ENCODE measurements at places on chromosomes 4 and X.
A peak's percentile ranks its signal among the peaks of the same experiment; 100 is the strongest.

DNA sequence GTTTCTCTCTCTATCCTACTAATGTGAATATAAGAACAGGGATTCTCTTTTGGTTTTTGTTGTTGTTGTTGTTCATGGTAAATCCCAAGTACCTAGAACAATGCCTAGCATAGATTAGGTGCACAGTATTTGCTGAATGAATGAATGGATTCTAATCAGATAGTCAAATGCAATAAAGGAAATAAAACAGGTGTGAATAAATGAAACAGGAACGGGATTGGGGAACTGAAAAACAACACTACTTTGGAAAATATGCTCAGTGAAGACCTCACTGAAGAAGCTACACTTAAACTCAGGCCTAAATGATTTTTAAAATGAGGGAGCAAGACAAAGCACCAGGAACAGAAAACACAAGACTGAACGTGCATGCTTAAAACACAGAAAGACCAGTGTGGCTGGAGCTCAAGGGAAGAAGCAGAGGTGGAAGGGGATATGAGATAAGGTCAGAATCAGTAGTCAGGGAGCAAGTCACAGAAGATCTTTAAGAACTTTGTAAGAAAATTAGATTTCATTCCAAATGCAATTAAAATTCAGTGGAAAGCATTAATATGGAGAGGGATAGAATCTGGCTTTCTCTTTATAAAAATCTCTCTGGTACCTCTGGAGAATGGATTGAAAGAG lies 144.7 kb downstream of the ZAR1 start:
- DNase-seq = no peak

GRCh38 chr4:89022426-89023128 lies 34.4 kb downstream of the FAM13A start:
- DNase-seq = no peak

DNA sequence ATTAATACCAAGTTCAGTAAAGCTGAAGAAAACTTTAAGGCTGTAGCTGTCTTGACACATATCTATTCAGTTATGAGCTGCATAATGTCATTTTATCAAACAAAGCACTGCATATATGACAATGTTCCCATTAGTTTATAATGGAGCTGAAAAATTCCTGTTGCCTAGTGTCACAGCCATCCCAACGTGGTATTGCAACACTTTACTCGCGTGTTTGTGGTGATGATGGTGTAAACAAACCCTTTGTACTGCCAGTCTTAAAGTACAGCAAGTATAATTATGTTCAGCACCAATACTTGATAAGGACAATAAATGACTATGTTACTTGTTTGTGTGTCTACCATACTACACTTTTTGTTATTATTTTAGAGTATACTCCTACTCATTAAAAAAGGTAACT lies 1415.6 kb upstream of the PCDH7 start:
- peak; percentile 60 for DNase-seq

- no peak for DNase-seq
Observed at GRCh38 chr4:146787731-146788130, 149.0 kb downstream of the POU4F2 start.

- DNase-seq = peak; percentile 36
Observed at GRCh38 chr4:157804986-157805385, 367.8 kb downstream of the GASK1B start.

DNA sequence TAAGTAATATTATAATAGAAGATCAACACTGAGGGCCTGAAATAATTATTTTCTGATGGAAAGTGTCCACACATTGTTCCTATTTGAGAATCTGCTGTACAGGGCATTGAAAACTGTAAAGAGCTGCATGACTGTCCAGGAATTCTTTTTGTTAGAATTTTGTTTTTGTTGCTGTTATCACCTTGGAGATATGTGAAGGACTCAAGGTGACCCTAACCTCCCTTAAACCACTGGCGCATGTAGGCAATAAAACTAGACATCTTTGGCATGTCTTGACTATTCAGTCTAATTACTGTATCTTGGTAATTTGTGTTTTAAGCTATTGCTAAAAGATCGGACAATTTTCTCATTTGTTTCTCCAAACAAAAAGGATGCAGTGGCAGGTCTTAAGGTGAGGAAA lies 55.5 kb upstream of the SMIM10 start:
- no peak for DNase-seq

GRCh38 chrX:17520016-17520615 lies 145.1 kb downstream of the NHS start:
- DNase-seq = no peak

- peak; percentile 75 for DNase-seq
Observed at GRCh38 chr4:53346920-53347852, 18.7 kb downstream of the SCFD2 start.

- DNase-seq = peak; percentile 29
Observed at GRCh38 chr4:89929425-89930159, 34.9 kb downstream of the MMRN1 start.

DNA sequence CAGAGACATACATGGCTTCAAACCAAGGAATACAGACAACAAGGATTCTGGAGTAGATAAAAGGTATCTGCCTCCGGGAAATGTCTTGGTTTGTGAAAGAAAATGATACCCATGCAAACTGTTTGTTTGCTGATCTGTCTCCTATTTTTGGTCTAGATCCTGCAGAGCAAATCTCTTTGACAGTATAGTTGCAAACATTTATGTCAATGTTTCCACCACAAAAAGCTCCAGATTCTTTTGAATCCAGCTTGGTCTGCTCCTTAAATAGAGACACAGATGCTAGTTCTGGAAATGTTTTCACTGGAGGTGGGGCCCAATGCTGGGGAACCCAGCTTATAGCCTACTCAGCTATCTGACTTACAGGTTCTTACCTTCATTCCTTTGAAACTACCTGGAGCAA lies 119.7 kb downstream of the ATG4A start:
- no peak for DNase-seq

DNA sequence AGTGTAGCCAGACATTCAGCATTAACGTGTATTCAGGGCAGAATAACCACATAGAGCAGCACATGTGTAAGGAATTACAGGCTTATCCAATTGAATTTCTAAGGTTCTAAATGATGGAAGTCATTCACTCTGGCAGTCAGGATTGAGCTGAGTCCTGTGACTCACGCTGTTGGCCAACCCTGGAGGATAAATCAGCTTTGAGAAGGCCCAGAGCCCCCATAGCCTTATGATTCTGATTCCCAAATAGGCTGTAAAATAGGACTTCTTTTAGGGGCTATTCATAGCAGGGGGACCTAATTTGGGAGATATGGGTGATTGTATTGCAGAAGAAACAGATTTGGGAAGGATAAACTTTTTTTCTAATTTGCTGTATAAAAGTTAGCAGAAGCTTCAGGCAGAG lies 8.1 kb upstream of the HPF1 start:
- peak; percentile 14 for DNase-seq

DNA sequence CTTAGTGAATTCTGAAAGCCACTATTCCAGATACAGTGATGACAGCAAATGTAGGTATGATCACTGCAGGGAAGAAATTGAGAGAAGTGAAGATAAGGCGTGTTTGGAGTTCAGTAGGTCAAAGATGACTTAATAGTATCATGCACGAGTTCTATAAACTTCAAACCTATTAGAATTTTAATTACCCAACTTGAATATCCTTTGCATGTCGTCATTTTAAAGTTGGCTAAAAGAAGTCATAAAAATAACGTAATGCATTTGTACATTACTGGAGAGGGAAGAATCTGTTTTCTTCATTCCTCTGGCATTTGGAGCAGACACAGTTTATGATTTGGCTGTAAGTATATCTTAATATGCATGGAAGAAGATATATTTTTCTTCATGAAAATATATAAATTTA lies 68.6 kb upstream of the MXRA5 start:
- DNase-seq = no peak

- DNase-seq = no peak
Observed at GRCh38 chr4:122845760-122846159, 19.1 kb downstream of the FGF2 start.

DNA sequence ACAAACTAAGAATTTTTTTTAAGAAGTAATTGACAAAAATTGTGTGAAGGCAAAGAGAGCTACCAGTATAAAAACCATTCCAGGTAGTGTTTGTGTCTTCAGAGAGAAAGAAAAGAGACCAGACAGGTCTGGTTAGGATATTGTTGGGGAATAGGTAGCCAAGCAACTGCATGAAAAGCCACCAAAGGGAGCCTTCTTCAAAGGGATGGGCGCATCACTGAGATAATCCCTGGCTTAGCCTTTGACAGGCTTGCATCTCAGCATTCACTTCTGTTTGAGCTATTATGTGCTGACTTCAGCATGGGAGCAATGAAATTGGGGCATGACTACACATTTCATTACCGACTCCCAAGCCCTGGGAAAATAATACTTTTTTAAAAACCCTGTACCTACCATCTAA lies 496.6 kb downstream of the IL1RAPL1 start:
- no peak for DNase-seq

- no peak for DNase-seq
Observed at GRCh38 chr4:54545663-54546424, 111.9 kb upstream of the KIT start.

DNA sequence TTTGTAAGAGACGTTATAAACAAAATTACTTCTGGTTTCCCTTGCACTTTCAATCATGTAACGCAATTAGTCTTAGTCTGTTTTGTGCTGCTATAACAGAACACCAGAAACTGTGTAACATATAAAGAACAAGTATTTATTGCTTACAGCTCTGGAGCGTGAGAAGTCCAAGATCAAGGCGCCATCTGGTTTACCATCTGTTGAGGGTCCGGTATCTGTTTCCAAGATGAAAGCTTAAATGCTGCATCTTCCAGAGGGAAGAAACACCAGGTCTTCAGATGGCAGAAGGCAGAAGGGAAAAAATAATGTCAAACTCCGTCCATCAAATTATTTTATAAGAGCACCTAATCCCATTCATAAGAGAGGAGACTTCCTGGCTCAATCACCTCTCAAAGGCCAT lies 474.1 kb downstream of the PDGFC start:
- no peak for DNase-seq

GRCh38 chr4:40957281-40957680 lies 207.5 kb downstream of the NSUN7 start:
- no peak for DNase-seq

DNA sequence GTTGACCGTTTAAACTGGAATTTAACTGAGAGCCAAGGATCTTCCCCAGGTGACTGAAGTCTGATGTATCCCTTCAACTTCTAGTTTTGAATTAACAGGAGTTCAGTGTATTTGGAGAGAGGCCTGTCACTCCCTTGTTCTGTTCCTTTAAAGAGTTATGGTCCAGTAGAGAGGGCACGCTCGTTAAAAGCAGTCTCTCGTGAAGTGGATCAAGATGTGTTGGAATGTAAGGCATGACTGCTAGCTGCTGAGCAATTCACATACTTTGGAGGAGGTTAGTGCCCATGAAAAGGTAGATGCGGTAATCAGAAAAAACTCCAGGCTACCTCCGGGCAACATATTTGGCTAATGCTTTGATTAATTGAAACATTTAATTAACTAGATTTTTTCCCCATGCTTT lies 65.7 kb downstream of the SHROOM2 start:
- no peak for DNase-seq

- peak; percentile 37 for DNase-seq
Observed at GRCh38 chrX:24479924-24480323, 14.8 kb downstream of the PDK3 start.

DNA sequence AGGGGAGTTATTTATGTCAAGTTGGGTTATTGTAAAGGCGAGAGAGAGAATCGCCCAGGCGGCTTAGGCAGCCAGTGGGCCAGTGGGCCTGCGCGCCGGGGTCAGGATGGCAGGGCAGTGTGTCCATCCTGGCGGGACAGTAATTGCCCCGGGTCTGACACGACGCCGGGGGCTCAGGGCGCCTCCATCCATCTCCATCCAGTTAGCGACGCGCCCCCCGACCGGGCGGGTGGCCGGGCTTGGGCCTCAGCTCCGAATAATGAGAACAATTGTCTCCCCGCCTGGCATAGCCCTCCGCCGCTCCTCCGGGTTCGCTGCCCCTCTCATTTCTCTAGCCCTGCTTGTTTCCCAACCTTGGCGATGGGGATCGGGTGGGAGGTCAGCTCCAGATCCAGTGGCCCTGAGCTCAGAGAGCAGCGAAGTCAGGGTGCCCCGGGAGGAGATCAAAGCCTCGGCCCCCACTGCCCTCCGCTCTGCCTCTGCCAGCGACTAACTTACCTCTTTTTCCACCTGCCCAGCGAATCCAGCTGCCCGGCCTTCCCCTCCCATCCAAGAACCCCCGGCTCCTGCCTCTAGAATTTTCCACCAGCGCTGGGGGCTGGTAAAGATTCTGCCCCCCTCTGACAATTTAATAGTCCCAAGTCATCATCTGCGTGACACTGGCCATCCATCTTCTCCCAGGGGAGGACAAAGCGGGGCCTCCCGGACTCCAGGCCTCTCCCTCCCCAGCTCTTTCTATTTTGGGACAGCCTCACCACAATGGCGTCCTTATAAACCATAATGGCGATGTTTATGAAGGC lies 56.9 kb upstream of the TMEM33 start:
- no peak for DNase-seq

DNA sequence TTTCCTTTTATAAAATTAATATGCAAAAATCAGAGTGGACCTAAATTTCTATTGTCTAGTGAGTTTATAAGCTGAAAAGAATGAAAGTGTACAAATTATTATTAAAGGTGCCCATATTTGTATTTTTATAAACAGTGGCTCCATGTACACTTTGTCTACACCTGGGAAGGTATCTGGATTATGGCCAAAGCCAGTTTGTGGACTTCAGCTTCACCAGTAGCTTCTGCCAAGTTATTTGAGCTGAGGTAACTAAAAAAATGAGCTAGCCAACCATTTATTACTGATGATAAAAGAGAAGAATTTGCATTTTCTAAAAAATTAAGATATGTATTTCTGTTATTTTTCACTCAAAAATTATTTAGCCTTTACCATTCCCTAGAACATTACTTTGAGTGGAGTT lies 32.3 kb upstream of the LRAT start:
- DNase-seq = no peak

DNA sequence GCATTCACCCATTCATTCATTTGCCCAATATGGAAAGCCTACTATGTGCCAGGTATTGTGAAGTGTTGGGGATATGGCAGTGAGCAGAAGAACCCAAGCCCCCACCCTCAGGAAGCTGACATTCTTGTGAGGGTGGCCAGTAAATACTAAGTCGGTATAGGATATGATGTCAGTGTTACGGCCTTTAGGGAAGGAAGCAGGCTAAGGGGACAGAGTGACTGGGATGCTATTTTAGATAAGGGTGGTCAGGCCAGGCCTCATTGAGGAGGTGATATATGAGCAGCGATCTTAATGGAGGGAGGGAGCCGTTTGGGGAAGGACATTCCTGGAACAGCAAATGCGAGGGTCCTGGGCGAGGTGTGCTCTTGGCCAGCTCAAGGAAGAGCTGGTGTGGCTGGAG lies 2.0 kb downstream of the ATP6AP1 start:
- DNase-seq = no peak
